Activated CD4-positive, alpha-beta T cell treated with anti-CD3 and anti-CD28 coated beads, Interleukin-2, Interleukin-6, amounts not matched to agents 100 ng/mL and 50 ng/mL, durations not matched to agents 16 hours and 8 hours (primary cell): ENCODE measurements at places on chromosomes 3 and 15.
A peak's percentile ranks its signal among the peaks of the same experiment; 100 is the strongest.

DNA sequence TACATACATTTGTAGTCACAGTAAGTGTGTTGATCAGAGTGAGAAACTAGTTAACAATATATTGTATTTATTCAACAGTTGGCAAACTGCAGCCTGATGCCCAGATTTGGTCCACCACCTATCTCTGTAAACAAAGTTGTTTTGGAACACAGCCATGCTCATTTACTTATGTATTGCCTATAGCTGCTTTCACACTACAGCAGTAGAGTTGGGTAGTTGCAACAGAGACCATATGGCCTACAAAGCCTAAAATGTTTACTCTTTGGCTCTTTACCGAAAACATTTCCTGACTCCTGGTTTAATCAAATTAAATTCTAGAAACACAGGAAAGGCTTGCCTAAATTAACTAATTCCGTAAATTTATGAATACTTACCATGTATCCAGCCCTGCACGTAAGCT lies 39.4 kb downstream of the CMC1 start:
- no peak for DNase-seq

DNA sequence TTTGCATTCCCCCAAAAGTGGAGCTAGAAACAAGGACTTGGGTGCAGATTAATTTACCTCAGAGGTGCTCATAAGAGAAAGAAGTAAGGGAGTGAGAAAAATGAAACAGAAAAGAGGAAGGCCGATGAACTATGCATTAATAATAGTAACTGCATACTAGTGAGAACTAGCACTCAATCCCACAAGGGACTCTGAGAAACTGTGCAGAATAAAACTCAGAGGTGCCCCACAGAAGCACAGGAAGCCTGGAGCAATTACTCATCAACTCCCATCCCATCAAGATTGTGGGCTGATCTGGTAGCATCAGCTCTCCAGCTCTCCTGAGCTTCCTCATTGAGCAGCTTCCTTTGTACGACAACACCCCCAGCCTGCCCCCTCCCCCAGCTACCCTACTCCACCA lies 50.8 kb downstream of the CLDN18 start:
- DNase-seq: no peak

DNA sequence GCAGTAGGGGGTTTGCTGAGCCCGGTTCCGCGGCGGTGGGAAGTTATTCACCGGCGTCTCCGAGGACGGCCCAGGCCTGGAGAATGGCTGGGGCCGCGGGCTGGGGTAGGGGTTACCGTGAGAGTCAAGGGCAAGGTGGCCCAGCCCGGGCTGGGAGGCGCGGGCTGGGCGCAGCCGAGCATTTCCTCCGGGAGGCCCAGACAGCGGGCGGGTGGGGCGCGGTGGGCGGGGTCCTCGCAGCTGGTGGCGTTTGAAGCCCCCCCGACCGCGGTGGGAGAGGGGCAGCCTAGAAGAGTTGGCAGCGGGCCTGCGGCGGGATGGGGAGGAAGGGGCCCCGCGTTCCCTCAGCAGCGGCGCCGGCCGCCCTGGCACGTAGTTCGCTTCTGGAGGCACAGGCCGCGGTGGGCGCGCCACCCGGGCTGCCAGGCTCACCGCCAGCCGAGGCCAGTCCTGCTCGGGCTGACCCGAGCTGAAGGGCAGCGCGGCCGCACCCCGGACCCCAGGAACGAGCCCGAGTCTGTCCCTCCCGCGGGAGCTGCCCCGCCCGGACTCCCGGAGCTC lies 960 bp upstream of the KLF13 start:
- peak; percentile 45 for DNase-seq

- no peak for DNase-seq
Observed at GRCh38 chr3:174206607-174207192, 652.4 kb upstream of the NAALADL2 start.

DNA sequence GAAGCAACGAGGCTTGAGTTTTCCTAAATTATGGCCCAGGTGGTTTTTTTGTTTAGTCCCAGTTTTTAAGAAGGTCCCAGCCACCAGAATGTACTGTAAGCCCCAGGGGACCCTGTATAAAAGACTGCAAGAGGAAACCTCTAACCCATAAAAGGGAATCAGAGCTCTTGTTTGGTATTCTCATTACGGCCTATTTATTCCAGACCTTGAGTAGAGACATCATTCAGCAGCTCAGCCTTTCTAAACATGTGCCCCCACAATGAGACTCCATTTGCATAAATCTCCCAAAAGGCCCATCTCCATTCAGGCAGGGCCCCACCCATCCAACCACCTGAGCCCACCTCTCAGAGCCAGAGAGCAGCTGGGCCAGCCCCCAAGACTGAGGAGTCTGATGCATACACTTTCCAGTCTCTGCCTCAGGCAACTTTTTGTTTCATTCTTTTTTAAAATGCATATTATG lies 25.7 kb downstream of the ZDHHC3 start:
- no peak for DNase-seq

DNA sequence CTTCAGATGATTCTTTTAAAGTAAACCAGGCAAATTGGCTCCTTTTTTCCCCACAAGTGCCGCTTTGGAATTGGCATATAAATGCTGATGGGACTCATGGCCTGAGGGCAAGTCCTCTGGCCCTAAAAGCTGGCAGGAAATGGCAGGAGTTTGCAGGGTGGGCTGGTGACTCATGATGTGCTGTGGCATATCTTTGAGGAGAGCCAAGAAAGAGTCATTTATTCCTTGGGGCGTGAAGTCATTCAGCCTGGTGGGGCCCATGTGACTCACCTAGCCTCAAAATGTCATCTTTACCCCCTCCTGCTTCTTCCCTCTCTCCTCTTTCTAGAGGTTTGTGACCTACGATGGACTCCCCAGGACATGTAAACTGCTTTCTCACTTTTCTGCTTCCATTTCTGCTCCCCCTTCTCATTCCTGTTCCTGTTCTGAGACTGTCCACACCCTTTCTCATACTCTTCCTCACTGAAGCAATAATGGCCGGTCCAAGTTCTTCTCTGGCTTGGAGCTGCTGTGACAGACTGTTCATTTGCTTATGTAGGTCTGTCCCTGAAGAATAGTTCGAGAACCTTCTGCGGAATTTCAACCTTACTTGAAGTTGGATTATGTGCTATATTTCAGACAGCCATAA lies 326.1 kb downstream of the SATB1 start:
- peak; percentile 47 for DNase-seq

- no peak for DNase-seq
Observed at GRCh38 chr3:77372634-77373346, 332.9 kb downstream of the ROBO2 start.

DNA sequence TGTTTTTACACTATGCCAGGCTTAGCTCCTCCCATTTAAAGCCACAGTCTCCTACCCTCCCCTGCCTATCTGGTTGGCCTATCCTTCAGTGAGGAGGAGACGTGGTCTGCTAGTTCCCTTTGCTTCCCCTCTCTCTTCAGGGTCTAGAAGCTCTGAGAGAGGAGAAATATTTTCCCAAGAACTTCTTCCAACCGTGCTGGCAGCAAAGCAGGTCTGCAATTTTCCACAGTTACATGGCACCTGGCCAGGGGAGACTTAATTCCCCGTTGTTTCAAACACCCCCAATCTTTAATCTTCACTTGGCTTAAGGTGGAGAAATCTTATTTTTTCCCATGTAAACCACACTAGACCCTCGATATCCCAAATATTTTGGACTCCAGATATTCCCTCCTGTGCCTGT lies 149.5 kb upstream of the MCTP2 start:
- DNase-seq: no peak

- no peak for DNase-seq
Observed at GRCh38 chr15:84740691-84741090, 7.7 kb upstream of the ZNF592 start.

DNA sequence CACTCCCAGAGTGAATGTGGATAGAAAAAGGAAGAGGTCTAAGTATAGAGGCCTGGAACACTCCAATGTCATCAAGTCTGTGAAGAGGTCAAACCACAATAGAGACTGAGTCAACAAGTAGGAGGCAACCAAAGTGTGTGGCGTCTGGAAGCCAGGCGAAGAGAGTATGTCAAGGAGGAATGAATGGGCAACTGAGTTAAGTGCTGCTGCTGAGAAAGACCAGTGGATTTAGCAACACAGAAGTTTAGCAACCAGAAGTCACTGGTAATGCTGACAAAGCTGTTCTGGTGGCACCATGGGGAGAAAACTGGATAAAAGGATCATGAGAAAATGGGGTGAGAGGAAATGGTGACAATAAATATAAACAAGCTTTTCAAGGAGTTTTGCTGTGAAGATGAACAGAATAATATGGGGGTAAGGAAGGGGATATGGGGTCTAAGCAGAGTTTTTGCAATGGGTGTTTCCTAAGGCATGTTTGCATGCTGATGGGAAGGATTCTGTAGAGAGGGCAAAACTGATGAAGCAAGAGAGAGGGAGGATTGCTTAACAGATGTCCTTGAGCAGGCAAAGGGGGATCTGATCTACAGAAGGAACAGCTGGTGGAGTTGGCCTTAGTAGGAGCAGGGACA lies 38.4 kb downstream of the PCOLCE2 start:
- DNase-seq: peak; percentile 53

- peak; percentile 65 for DNase-seq
Observed at GRCh38 chr3:52245322-52246263, at the start of gene PPM1M. Gene PPM1M (plus strand): TSS chr3:52245759. CDS start chr3:52245825, 66 bp downstream.

DNA sequence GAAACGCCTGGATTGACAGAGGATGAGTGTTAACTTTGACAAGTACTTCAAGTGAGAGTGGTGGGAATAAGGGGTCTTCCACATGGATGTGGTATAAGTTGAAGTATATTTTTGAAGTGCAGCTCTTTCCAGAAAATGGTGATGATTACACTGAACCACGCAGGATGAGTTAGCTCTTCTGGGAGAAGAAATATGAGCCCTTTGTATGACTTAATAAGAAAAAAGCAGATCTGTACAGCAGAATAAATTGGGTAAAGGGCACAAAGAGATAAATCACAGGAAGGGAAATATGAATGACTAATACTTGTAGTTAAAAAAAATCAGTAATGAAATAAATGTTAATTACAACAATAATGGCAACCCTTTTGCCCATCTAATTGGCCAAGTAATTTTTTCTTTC lies 1.3 kb downstream of the CCR3 start:
- DNase-seq: no peak

DNA sequence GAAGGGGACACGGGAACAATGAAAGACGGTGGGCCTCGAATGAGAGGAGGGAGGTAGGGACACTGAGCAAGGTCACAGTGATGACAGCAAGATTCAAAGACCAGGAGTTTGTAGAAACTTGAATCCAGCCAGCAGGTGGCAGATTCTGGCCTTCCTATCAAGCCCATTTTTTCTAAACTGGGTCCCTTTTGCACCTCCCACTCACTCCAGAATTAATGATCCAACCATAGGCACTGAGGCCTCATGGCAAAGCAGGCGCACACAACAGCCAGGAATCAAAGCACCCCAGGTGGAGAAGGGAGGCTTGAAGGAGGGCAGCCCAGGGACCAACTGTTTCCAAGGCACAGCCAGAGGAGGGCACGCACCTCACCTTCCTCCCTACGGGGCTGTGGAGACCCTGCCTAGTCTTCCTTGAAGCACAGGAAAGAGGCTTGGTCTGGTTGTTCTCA lies 90.2 kb downstream of the ANP32A start:
- peak; percentile 16 for DNase-seq

DNA sequence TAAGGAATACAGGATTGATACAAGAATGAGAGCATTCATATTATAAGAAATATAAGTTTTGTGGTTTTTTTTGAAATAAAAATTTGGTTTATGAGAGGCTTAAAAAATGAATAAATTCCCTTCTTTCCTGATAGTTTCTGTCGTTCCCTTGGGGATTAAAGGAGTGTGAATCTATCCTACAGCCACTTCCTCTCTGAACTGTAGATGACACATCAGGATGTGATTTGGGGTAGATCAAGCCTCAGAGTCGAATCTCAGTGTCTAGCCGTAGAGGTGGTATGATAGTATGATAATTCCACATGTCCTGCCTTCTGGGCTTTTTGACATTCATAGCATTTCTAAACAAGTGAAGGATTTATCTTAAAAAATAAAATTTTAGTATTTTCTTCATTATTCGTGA lies 343.1 kb downstream of the LPP start:
- no peak for DNase-seq

- no peak for DNase-seq
Observed at GRCh38 chr15:81011593-81011992, 10.9 kb downstream of the TLNRD1 start.

GRCh38 chr3:18295171-18295920 lies 129.8 kb downstream of the SATB1 start:
- peak; percentile 62 for DNase-seq

DNA sequence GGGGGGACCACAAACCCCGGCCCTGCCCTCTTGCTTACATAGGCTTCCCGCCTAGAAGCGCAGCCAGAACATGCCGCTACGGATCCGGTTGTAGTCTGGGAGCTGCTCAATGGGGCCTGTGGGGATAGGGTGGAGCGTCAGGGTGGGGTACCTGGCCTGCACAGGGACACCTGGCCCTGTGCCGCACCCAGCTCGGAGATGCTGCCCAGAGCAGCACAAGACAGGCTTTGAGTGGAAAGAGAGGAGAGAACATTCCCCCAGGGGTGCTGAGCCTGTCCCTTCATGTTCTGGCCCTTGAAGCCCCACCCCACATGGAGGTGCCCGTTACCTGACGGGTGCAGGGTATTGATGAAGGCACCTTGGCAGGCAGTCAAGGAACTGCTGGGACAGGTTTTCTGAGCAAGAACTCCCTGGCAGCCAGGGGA lies 4.0 kb upstream of the COL7A1 start:
- no peak for DNase-seq

DNA sequence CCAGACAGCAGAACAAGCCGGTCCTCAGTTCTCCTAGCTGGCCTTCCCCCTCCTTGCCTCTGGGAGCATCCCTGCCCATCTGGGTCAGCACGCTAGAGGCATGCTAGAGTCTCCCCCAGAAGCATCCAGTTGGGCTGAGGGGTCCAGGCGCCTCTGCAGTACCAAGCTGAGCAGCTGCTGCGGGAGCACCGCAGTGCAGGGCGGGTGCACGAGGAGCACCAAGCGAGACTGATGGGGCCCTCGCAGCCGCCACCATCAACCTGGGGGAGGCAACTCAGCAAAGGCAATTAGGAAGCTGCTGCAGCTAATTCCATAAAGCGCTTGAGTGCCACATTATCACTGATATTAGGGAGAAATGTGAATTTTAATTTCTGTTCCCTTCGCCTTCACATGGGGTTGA lies 12.4 kb downstream of the CACNA2D3 start:
- no peak for DNase-seq

- peak; percentile 75 for DNase-seq
Observed at GRCh38 chr3:169759256-169759655, 5.6 kb downstream of the TERC start.

DNA sequence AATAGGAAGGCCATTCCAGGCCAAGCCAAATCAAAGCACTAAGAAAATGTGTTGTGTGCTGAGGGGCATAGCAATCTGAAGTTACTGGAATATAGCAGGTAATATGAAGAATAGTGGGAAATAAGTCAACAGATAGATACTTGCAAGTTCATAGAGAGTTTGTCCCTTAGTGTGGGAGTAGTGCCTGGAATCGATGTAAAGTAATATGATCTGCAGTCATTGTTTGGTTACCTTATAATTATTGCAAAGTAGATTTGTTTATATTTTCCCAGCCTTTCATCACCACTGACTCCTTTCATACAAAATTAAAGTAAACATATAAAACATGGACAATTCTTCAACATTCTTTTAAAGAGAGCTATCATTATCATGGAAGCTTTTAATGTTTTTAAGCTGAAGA lies 420.9 kb upstream of the NECTIN3 start:
- DNase-seq: no peak

DNA sequence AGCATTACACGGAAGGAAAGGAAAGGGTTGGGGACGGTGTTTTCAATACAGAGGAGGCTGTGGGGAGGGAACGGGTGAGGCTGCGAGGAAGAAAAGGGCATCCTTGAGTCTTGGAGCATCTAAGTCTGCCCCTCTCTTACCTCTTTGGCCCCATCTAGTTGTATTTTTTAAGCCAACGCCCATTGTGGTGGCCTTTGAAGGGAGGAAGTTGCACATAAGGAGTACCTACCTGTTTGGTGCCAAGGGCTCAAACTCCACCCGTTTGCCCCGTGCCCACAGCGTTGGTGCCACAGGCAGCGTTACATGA lies 146.1 kb upstream of the UMPS start:
- DNase-seq: no peak
